ENCODE measurements at places on chromosomes 2 and 18.

- DNase-seq = no peak
Observed at GRCh38 chr2:62785810-62786597, 80.5 kb downstream of the EHBP1 start.

DNA sequence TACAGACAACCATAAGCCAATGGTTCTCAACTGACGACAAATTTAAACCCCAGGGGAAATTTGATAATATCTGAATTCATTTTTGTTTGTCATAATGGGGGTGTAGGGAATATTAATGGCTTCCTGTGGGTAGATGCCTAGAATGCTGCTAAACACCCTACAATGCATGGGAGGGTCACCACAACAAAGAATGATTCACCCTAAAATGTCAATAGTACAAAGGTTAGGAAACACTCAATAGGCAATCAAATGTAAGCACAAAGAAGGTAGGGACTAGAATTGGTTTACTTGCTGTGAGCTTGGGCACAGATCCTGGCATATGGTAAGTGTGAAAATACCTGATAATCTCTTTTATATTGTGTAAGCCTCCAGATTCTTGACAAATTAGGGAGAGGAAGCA, 20.1 kb upstream of the FANCL start:
- no peak for DNase-seq

GRCh38 chr18:79379251-79379905, 16.4 kb upstream of the NFATC1 start:
- DNase-seq = no peak

- no peak for DNase-seq
Observed at GRCh38 chr2:103346780-103347179, 584.9 kb downstream of the TMEM182 start.

- no peak for DNase-seq
Observed at GRCh38 chr18:11147962-11148679, 1.2 kb downstream of the PIEZO2 start.

- no peak for DNase-seq
Observed at GRCh38 chr2:157442191-157442590, 1.7 kb downstream of the CYTIP start.

GRCh38 chr2:180655842-180656454, 324.5 kb upstream of the UBE2E3 start:
- no peak for DNase-seq

DNA sequence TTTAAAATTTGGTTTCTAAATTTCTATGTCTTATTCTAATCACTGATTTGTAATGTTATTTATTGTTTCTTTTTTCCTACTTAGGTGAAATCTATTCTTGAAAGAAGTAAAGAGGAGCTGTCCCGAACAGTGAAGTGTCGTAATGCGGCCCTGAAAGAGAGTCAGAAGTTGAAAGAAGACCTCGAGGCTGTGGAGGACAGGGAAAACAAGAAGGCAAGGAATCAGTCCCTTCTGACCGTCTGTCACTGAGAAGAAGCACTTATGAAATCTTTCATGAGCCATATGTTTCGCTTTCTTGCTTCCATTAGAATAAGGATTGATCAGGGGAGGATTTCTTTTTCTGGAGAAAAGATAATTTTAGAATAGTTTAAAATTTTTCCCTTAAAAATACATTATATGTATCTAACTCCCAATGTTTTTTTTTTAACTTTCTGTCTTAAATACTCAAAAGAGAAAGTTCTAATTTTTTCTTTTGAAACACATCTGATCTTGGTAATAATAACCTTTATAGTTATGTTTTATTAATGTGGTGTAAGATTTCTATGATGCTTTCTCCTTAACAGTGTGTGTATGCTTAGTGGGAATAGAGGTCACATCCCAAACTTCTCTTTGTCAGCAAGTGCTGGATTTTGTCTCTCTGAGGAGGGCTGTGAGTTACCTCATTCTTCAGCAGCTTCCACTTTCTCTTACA, 79.0 kb downstream of the CCDC150 start:
- no peak for DNase-seq

GRCh38 chr2:202376460-202377206, 506 bp downstream of the BMPR2 start:
- DNase-seq = no peak

DNA sequence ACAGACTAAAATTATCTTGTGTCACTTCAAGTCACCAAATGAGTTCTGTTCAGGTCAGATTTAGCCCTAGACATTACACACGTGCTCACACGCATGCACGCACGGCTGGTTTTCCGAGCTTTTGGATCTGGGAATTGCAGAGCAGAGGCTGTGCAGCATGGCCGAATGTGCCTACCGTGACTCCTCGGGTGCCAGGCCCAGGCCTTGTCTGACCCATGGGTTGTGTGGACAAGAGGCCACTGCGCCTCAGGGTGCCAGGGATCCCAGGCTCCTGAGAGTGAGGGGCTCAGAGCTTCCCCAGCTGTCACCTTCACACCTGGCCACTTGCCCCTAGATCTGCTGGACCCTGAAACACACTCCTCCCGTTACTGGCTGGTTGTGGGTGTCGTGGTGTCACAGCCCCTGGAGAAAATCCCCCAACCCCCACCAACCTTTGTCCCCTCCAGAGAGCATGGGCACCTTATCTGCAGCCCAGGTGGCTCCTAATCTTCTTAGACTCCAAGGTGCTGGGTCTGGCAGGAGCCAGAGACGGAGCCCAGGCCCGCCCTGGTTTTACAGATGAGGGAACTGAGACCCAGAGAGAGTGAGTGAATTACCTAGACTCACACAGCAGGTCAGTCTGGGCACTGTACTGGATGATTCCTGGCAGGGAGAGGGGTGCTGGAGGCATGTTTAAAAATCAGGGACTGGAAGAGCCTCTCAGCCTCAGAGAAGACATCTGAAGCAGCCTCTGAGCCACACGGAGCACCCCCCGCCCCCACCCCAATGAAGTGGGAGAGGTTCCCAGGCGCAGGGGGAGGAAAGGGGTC, 56.8 kb downstream of the ATOH8 start:
- DNase-seq = no peak

DNA sequence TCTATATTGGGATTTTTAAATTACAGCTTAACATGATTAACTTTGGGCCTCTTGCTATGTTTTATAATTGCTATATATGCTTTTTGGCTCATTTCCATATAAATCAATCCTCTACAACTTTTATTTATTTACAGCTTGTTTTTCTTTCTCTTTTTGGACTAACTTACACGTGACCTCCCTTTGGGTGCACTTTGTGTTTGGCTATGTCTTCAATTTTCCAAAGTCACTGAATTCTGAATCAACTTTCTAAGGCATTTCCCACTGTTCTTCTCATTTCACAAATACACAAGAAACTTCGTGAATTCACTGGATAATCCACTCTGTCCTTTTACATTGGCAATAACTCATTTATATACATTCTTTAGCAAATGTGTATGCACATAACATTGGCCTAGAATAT, 5.4 kb upstream of the CPS1 start:
- DNase-seq = no peak

- no peak for DNase-seq
Observed at GRCh38 chr2:153986488-153987229, 114.9 kb downstream of the GALNT13 start.

GRCh38 chr18:1002653-1003178, 98.0 kb downstream of the ADCYAP1 start:
- no peak for DNase-seq

DNA sequence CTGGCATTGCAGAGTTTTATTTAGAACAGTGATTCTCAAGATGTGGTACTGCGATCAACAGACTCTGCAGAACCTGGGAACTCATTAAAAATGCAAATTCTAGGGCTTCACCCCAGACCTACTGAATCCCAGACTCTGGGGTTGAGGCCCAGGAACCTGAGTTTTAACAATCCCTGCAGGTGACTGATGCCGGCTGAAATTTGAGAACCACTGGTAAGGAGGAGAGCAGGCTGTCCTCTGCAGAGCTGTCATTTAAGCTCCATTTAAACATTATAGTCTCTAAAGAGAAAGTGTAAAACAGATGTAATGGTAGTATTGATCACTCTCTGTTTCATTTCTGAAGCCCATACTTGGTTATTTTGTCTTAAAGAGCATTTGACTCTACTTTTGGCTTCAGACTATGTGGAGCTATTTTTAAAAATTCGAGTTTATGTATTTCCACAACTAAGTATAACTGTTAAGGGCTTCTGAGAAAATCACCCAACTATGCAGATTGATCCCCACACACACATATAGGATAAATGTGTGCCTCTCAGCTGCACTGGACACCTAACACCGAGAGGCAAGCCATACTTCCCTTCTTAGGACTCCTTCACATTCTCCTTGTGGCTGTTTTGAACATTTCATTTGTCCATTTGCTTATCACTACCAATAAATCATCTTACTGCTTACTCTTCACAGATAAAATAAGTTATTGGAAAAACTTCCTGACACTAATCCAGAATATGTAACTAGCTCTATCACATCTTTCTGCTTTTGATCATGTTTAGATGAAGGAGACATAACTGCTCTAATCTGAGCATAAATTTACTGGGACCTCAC, 487.5 kb downstream of the DLGAP1 start:
- no peak for DNase-seq

DNA sequence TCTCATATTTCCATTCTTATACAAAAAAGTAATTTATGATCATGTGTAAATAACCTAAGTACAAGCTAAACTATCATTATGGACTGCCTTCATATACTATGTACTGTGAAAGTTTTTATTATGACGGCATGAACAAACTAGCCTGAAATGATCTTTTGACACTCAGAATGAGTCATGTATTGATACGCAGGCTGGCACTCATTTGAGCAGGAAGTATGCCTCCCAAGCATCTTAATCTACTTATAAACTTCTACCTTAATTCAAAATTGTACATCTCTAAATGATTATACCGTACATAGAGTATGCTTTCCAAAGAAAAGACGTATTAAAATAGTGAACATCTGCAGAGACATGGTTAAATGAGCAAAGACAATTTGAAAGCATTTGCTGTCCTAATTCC, 207.1 kb upstream of the SPOPL start:
- DNase-seq = no peak

DNA sequence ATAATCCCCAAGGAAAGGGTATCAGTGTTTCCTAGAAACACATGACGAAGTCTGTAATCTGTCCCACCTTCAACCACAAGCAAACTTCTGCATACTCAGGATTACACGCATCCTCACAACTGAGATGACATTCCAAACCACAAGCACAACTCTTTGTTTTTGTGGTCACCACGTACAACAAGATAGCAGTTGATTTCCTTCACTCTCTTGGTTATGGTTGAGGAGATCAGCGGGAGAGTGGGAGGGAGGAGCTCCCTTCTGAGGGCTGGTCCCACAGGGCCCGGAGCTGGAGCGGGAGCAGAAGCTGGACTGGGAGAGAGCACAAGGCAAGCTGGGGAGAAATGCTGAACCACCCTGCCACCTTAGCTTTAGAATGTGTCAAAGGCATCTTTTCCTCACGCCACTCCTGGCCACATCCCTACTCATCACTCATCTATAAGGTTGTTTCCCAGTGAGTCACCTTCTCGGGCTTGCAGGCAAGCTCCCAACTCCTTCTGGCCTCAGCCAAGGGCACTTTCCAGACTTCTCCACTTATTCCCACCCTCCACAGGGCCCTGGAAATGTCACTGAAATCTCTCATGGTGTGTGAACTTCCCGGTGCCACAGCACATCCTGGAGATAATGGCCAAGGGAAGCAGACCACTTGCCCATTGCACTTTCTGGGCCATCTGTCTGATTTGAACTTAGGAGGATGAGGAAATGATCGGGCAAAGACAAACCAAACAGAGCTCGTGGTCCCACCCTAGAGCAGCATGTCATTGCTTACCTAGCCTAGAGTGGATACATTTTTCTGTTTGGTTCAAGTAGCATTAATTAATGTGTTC, 98.9 kb upstream of the LGALSL start:
- no peak for DNase-seq

- no peak for DNase-seq
Observed at GRCh38 chr2:239361311-239361642, 39.5 kb downstream of the HDAC4 start.

GRCh38 chr2:39666491-39667101, 879 bp downstream of the TMEM178A start:
- DNase-seq = no peak

DNA sequence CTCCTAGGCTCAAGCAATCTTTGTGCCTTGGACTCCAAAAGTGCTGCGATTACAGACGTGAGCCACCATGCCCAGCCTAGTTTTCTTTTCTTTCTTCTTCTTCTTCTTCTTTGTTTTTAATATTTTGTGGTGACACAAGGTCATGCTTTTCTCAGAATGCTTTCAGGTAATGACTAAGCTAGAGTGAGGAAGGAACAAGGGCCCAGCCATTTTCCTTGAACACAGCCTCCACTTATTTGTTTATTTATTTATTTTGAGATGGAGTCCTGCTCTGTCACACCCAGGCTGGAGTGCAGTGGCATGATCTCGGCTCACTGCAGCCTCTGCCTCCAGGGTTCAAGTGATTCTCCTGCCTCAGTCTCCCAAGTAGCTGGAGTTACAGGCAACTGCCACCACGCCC, 74.3 kb upstream of the ST3GAL5 start:
- no peak for DNase-seq

GRCh38 chr2:122277956-122278355, 522.5 kb downstream of the TSN start:
- DNase-seq = no peak

- DNase-seq = no peak
Observed at GRCh38 chr2:220279840-220280239, 652.4 kb downstream of the SLC4A3 start.

DNA sequence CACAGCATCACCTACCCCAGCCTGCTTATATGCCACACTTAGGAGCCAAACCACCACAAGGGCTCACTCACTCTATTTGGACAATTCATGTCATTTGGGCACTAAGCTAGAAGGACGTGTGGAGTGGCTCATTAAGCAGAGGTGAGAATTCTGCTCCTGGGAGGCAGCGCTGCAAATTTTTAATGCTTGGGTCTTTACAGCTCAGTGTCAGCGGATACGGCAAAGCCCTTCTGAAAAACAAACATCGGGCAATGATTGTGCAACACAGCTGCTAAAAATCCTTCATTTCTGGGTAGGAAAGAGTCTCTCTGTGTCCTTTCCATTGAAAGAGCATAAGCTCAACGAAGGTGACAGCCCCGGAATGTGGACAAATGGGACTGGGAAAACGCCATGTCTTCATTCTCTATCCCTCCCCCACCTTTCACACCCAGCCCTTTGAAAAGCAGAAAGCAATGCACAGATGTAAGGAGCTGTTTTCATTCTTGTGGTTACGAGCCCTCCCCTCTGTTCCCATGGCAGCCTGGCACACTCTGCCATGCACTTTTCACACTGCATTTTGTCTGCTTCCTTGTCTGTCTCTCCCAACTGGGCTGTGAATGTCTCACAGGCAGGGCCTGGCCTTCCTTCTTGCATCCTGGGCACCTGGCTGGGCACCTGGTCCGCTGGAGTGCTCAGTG, 16.0 kb downstream of the TMEM177 start:
- peak; percentile 57 for DNase-seq

GRCh38 chr2:109387778-109388469, 225.8 kb downstream of the SEPTIN10 start:
- DNase-seq = no peak

- no peak for DNase-seq
Observed at GRCh38 chr2:231927566-231927890, 1.3 kb upstream of the NPPC start.

DNA sequence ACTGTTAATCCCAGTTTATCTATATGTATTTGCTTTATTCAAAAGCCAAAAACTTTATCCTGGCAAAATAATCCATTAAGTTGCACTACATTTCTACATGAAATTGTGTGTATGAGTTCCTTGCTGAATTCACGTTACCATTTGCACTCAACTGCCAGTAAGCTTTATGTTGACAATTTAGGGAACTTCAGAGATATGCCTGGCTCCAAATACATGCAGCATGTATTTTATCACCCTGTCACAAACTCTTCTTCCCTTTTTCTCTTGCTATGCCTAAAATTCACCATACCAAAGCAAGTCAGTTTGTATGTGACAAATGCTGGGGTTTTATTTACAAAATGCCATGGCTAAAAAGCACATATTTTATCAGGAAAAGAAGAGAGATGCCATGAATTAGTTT, 157.6 kb upstream of the CDH2 start:
- DNase-seq = no peak
